Kidney glomerular epithelial cell (primary cell): ENCODE measurements at places on chromosomes 2 and 18.

GRCh38 chr2:109155553-109156451, 26.8 kb downstream of the SH3RF3 start:
- no peak for DNase-seq

- DNase-seq = no peak
Measured at GRCh38 chr2:154855138-154855537, 156.6 kb downstream of the KCNJ3 start.

DNA sequence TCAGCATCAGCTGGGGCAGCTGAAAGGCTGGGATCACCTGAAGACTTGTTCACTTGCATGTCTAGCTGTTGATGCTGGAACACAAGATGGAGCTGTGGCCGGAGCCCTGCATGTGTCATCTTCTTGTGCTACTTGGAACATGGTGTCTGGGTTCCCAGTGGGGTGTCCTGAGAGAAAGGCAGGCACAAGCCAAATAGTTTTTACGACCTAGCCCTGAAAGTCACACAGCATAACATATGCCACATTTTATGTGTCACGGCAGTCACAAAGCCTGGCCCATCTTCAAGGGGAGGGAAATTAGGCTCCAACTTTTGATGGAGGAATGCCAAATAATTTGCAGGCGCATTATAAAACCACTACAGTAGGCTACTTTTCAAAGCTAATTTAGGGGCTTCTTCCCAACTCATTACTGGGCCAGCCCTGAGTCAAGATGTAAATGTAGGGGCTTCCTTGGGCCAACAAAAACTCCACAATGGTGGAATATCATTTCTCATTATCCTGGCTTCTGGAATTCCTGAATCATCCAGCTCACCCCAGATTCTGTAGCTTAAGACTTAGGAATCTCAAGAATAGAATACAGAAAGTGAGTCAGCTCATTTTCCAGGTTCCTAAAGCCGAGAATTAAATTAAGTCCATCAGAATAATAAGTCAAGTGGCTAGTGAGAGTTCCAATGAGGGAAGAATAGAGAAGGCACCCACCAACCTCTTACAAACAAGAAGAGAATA, 543.0 kb downstream of the TNS1 start:
- no peak for DNase-seq

GRCh38 chr2:234111523-234111922, 61.0 kb downstream of the SPP2 start:
- peak; percentile 88 for DNase-seq

GRCh38 chr2:33273479-33273878, 203.0 kb upstream of the RASGRP3 start:
- no peak for DNase-seq
